ENCODE measurements at places on chromosomes 3 and 15. TPM values are rescaled to one million over a fixed set of nuclear protein-coding genes. Genes with fewer than 3 reads are reported as not detected.

HHATL gene
- not detected for polyA plus RNA-seq

MYRIP gene
- not detected for polyA plus RNA-seq

SMCO1 gene
- not detected for polyA plus RNA-seq

PYGO1 gene
- 0.19 TPM for polyA plus RNA-seq

EID1 gene
- 105 TPM for polyA plus RNA-seq

RAB6B gene
- 2.0 TPM for polyA plus RNA-seq

GRCh38 chr3:109109574-109109973 is 8.4 kb downstream of the MORC1 start:
- DNase-seq = no peak

DNA sequence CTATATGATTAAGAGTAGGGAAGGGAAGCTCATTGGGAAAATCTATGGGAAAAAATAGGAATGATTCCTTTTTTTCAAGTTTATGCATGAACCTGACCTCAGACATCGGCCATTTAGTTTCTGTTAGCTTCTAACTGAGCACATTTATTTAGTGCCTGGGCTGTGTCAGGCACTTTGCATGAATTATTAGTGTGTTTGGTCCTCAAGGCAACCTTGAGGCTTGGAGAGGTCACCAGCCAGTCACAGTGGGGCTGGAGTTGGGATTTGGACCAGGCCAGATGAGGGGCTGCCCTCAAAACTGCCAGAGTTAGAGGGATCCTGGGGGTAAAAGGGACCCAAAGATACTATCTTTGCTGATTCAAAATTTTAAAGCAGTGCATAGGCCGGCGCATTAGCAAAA is 8.1 kb downstream of the SIAH2 start:
- no peak for DNase-seq

- no peak for DNase-seq
Measured at GRCh38 chr15:83364501-83364900, 80.0 kb upstream of the BNC1 start.

- DNase-seq = peak; percentile 3
Measured at GRCh38 chr3:195385526-195385925, 57.3 kb downstream of the ACAP2 start.

- no peak for DNase-seq
Measured at GRCh38 chr3:161100994-161101393, 4.2 kb downstream of the B3GALNT1 start.

DNA sequence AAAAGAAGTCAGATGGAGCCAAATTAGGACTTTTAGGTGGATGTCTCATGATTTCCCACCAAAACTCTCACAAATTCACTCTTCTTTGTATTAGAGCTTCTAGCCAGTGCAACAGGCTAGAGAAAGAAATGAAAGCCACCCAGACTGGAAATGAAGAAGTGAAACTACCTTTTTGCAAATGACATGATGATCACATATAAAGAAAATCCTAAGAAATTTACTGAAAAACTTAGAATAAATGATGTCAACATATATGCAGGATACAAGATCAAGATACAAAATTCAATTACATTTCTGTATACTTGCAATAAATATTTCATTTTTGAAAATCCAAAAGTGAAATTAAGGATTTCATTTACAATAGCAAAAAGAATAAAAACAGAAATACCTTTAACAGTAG is 110.8 kb downstream of the LRIG1 start:
- DNase-seq = no peak

- peak; percentile 46 for DNase-seq
Measured at GRCh38 chr3:28973609-28974008, 307.3 kb upstream of the RBMS3 start.

DNA sequence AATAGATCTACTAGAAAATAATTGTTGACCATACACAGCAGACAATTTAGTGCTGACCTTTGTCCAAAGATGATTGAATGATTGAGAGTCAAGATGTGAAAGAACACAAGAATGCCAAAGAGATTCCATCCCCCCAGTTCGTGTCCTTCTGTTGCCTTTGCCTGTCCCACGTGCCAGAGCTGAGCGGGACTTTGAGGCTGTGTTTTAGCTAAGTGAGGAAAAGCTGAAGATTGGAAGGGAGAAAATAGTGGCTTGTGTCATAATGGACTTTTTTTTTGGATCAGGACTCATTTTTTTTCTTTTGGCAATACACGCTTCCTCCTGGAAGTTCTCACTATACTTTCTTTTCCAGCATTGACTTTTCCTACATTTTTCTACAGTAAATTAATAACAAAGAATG is 206.6 kb upstream of the MDFIC2 start:
- no peak for DNase-seq

GRCh38 chr3:134696155-134696554 is 45.3 kb upstream of the KY start:
- no peak for DNase-seq

DNA sequence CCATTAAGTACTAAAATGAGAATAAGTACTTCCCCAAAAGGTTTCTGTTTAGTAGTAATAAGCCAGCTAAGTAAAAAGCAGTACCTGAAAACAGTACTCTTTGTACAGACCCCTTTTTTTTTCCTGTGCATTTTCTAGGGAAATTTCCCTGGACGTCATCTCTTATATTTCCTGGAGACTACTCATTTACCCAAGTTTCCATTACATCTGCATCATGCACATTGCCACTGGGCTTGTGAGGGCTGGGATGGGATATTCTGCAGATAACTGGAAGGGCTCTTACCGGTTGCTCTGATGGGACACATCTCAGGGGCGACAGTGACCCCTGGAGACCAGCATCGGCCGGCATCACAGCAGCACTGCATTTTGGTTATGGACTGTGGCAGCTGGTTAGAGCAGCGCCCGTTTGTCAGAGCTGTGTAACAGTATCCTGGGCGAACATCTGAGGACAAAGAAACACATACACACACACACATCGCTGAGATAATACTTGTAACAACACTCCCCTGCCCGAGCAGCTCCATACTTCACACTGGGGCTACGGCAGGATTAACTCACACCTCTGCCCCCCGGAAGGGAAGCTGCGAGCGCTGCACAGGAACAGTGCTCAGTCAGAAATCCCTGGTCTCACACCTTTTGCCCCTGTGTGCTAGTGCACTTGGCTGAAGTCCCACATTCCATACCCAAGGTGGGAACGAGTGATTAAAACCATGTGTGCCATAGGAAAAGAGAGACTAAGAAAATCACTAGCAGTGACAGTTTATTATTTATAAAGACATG is 124.9 kb downstream of the FBN1 start:
- no peak for DNase-seq

DNA sequence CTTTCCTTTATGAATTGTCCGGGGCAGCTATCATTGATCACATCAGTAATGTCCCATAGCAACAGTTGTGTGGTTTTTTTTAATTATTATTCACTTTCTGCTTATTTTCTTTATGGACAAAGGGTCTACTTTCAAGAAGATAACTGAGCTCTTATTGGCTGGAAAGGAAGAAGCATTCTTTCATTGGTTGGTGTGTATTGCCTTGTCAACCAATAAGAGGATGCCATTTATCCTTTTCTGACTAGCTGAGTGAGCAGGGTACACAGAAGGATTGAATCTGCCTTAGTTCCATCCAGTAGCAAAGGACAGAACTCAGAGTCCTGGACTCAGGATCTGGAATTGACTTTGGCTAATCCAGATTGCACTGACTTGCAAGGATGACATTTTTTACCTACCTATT is 13.2 kb upstream of the AEN start:
- no peak for DNase-seq

DNA sequence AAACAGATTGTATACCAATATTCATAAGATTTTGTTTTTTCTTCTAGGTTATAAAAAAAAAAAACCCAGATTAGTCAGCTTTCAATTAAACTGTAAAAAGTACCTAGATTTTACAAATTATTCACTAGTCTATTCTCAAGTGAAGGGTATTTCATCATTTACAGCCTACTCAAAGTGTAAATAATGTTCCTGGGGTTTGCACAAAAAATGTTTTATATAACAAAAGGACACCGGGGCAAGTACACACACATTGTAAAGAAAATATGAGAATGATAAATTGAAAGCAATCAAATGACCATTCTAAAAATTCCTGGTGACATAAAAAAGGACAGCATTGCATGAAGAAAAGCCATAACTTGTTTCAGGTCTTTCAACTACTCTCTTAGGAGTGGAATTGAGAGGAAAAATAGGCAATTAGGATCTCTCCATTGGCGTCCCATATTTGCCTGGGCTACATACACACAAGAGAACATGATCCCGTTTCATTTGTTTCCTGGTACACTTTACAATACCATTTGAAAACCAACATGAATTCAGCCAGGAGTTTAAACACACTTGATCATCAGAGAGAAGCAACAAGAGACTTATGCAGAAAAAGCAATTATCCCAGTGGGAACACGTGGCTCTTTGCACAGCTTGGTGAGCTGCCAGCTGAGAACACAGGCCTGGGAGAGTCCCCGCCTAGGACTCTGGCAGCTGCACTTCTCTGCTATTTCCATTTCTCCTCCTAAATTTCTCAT is 1039.2 kb downstream of the ROBO1 start:
- peak; percentile 48 for DNase-seq

GRCh38 chr3:188491276-188491687 is 337.3 kb downstream of the LPP start:
- DNase-seq = no peak

DNA sequence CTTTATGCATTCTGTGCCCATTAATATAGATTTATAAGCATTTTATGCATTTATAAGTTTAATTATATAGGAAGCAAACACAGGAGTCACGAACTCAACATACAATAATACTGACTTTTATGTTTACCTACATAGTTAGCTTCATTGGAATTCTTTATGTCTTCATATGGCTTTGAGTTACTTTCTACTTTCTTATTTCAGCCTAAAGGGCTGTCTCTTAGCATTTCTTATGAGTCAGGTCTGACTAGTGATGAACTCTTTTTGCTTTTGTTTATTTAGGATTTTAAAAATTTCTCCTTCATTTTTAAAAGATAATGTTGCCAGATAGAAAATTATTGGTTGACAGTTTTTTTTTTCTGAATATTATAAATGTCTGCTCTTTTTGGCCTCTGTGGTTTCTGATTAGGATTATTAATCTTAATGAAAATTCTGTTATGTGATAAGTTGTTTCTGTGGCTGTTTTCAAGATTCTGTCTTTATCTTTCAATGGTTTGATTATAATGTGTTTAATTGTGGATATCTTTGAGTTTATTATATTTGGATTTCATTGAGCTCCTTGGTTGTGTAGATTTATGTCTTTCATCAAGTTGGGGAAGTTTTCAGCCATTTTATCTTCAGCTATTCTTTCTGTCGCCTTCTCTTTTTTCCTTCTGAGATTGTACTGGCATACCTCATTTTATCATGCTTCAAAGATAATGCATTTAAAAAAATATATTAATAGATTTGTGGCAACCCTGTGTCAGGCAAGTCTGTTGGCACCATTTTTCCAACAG is 54.3 kb downstream of the ATP2C1 start:
- DNase-seq = no peak
